Stimulated activated CD4-positive, alpha-beta T cell treated with anti-CD3 and anti-CD28 coated beads, Interleukin-1b, Interleukin-23, amount 100 ng/mL, for 24 hours (primary cell): ENCODE measurements at places on chromosomes 1 and 21.

- DNase-seq: no peak
Measured at GRCh38 chr1:234927971-234928640, 200.5 kb downstream of the TOMM20 start.

GRCh38 chr1:51415963-51416362, 85.6 kb upstream of the TTC39A start:
- DNase-seq: no peak

DNA sequence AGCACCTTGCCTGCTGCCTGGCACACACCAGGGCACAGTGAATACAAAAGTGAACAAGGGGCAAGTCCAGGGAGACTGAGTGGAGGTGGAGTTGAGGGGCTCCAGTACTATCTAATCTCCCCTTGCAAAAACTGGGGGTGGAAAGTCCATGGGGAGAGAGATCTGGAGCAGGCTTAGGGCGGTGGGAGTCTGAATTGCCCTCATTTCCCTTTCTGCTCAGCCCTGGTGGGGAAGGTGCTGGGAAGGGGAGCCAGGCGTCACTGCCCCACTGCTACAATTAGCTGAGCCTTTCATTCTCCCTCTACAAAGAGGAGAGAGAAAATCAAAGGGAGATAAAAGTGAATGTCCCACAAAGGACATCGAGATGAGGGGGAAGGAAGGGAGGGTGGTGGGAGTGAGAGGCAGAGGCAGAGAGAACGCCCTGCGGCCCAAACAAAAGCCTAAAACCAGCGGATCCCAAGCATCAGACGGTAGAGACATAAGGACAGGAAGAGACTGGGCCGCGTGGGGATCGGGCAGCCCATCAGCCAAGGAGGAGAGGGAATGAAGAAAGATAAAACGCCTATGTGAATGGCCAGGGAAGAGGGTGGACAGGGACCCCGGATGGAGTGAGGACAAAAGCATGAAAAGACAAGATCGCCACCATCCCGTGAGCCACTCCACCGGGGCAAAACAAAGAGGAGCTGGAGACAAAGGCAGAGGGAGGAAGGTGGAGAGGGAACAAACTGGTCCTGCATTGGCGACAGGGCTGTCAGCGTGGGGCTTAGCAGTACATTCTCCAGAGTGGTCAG, 46.8 kb upstream of the SOX13 start:
- DNase-seq: no peak

DNA sequence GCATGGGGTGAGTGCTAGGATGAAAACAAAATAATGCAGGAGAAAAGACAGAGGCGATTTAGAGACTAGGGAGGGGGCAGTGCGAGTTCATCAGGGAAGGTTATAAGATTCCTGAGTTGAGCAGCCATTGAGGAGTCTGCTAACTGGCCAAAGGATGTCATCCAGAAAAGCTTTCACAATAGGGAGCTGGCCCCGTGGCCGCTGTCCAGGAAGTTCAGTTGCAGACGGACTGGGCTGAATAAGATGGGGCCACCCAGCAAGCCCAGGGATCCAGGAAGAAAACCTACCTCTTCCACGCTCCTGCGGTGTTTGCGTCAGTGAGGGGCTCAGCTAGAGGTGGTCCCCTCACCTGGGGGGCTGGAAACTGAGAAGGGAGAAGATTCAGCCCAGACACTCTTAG, 4.0 kb upstream of the PKP1 start:
- no peak for DNase-seq

GRCh38 chr1:168089326-168089978, 47.3 kb downstream of the GPR161 start:
- DNase-seq: no peak

DNA sequence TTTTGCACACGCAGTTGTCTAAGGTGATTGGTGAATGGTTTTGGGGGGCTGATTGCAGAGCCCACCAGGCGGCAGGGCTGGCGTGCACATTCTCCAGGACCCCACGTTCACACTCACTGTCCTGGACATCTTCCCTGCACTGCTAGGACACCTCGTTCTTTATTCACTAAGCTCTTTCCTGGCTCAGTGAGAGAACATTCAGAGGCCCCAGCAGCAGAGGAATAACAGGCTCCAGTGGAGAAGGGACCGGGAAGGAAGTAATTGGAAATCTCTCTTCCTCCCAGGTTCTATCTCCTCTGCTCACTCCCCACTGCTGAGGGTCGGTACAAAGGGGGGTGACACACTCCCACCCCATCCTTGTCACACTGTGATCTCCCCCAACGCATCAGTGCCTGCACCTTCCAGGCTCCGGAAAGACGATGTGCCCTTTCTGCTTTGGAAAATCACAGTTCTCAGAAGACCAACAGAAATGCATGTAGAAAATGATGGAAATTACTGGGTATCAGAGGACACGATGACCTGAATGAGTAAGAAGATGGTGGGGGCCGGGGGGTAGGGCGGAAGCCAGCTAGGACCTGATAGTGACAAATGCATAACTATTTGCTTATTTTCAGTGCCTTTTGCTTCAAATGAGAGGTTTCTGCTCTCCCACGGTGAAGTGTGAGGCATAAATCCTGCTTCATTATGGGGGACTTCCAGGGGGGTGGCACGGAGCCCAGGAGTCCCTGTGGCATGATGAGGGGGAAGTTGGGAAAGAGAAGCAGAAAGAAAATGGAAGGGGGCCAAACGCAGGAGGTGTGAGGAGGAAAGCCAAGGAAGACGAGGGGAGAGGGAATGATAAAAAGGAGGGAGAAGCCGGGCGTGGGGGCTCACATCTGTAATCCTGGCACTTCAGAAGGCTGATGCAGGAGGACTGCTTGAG, 25.2 kb upstream of the KIF26B start:
- DNase-seq: no peak
